ENCODE measurements at places on chromosomes 2 and 18.
A peak's percentile ranks its signal among the peaks of the same experiment; 100 is the strongest.

- no peak for DNase-seq
These were observed 30.5 kb downstream of the EML4 start for GRCh38 chr2:42199626-42200025.

DNA sequence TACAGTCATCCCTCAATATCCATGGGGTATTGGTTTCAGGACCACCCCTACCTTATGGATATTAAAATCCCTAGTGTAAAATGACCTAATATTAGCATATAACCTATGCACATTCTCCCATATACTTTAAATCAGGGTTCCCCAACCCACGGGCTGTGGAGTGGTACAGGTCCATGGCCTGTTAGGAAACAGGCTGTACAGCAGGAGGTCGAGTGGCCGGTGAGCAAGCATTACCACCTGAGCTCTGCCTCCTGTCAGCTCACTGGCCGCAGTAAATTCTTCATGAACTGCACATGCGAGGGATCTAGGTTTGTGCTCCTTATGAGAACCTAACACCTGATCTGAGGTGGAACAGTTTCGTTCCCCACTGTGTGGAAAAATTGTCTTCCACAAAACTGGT, 73.8 kb downstream of the RIF1 start:
- no peak for DNase-seq

- no peak for DNase-seq
These were observed 3.0 kb upstream of the ASB1 start for GRCh38 chr2:238423561-238424312.

GRCh38 chr18:46668135-46668534, 11.1 kb upstream of the LOXHD1 start:
- DNase-seq: no peak

GRCh38 chr2:170298115-170298514, 120.2 kb downstream of the MYO3B start:
- no peak for DNase-seq

DNA sequence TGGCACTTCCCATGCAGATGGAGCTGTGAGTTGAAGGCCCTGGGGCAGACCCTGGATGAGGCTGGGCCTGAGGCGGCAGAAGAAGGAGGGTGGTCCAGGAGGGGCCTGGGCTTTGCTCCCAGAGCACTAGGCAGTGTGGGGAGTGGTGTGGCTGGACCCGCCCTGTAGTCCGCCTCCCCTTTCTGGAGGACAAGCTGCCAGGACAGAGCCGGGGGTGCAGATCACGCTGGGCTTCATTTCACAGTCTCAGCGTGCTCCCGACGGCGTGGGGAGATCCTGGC, 49.8 kb downstream of the PTGR3 start:
- DNase-seq: no peak

DNA sequence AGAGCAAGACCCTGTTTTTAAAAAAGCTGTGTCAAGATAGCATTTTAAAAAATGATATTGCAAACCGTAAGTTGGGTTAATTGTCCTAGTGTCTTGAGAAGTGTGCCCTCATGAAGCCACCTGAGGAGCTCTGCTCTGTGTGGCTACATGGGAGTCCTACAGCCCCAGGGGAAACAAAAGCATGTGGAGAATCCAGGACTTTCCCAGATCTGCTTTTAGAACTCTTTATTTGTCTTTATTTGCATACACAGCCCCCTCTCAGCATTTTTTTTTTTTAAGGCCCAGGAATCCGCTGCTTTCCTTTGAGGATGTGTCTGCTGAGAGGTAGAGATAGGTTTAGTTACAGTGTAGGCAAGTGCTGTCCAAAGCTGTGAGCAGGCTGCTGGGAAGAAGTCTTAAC, 219.2 kb downstream of the FHOD3 start:
- DNase-seq: no peak

- no peak for DNase-seq
These were observed 51.0 kb downstream of the EMX1 start for GRCh38 chr2:72968286-72968685.

DNA sequence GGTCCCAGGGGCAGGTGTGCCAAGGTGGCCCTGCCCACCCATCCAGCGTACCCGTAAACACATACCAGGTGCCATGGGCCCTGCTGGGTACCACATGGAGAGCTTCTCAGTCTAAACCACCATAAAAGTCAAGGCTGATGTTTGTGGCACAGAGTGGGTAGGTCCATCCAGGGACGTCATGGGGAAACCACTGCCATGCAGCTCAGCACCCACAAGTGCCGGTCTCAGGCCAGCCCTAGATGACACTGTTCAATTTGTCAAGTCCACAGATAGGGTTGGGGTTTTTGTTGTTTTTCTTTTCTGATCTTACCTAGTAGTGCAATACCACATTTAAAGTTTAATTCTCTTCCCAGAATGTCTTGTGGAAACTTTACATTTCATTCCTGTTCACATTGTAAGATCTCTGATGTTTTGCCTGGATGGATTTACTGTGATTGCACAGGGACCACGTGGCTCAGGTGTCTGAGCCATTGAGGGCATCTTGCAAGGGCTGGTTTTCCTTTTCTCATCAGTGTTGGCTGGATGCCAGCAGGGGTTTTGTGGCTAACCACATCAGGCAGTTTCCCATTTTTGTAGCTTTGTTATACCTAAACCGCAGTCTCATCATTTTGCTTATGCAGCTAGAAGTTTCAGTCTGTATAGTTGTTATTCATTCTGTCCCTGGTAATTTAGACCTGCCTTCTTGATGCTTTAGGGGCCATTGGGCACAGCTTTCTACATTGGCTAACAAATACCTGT, 64.7 kb downstream of the STK25 start:
- peak; percentile 77 for DNase-seq

DNA sequence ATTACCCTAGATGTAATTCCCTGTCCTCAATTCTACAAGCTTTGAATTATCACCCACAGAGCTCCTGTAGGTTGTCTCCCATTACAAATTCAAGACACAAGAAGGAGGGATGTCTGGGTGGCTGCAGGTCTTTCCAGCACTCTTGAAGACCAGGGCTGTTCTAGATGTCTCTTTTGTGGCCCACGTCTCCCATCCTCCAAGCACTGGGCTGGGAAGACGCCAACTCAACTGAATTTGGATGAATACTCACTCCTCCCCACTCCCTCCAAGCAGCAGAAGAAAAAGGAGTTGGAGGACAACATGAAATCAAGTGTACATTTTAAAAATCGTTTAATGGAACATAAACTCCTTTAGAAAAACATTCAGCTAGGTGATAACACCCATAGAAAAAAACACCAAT, 31.2 kb downstream of the SMAD7 start:
- no peak for DNase-seq

DNA sequence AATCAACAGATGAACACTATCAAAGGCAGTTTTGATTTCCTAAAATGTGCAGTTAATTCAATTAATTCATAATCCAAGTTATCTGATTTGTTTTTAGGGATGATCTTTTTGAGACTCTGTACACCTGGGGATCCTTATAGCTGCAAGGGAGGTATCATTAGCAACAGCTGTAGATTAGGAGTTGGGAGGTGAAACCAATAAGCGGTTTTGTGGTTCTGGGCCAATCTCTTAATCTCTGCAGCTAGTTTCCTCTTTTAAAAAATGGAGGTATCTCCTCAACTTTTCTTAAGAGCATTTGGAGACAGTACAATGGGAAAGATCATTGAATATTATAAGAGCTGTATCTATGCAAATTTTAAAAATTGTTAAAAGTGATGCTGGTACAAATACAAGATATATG, 126.0 kb downstream of the MC4R start:
- no peak for DNase-seq

DNA sequence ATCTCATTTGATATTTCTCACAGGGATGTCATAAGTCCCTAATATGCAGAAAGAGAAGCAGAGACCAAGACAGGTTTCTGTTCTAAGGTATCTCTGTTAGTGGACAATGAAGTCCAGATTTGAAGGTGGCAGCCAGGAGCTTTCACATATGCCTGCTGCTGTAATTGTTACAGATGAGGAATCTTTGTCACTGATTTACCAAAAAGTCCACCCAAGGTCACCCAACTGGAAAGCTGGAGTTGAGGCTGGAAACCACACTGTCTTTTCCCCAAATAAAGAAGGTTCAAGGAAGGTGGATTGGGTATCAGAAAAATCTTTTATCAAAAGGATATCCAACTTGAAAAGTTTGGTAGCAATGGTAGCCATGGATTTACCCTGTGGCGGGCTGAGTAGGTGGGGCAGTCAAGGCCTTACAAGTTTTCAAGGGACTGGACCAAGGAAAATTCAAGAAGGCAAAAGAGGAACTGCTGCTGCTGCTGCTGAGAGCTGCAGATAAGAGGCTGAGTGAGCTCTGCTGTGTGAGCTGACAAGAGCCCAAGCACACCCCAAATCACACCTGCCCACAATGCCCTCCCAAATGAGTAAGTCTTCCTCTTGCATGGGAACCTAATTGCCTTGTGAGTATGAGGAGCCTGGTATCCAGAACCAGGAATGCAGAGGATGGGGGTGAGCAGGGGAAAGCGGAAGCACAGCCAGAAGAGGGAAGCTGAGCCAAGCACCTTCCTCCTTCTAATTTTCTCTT, 241.2 kb downstream of the ANAPC1 start:
- no peak for DNase-seq

GRCh38 chr2:104340879-104341828, 512.8 kb upstream of the POU3F3 start:
- no peak for DNase-seq

GRCh38 chr2:148298196-148298595, 277.3 kb downstream of the MBD5 start:
- DNase-seq: no peak

DNA sequence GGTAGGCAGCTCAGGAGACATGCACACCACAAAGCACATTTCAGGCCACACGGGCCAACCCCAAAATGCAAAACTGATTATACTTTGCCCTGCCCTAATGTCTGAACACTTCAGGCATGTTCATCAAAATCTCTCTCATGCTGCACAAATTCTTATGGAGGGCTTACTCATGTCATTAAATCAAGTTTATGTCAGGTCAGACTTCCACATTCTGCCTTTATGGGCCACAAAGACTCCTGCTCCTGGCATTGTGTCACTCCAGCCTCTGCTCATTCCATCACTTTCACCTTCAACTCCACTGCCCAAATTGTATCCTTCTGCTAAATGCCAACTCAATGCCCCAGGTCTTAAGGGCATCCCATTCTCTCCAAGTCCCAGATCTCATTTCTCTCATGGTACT, 9.2 kb downstream of the UXS1 start:
- no peak for DNase-seq

DNA sequence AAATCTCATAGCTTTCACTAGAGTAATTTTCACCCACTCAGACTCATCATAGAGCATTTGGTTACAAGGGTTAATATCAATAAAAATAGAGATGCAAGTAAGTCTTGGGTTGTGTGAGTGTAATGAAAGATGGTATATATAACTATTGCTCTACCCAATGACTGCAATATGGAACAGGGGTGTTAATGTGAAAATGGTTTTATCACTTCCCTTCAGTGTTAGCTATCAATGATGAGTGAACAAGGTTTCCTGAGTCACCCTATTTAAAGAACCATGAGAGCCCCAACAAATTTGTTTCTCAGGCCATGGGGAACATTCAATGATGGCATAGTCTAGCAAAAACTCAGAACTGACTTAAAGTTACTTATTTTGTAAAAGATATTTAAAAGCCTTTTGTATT, 1133.6 kb upstream of the ZEB2 start:
- DNase-seq: no peak

DNA sequence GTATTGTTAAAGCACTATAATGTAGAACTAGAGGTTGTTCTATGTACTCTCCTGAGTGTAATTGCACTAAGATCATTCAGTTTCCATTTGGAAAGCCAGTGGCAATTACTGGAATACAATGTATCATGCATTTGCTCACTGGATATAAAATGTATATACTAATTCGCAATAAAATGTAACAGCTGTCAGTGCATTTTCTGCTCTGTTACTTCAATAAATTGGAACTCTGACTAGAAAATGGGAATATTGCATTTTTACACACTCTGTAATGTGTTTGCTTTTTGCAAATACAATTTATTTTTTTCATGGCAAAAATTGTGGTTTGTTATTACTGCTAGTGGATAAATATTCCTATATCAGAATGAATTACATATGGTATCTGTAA, 893.8 kb upstream of the POU3F3 start:
- no peak for DNase-seq

DNA sequence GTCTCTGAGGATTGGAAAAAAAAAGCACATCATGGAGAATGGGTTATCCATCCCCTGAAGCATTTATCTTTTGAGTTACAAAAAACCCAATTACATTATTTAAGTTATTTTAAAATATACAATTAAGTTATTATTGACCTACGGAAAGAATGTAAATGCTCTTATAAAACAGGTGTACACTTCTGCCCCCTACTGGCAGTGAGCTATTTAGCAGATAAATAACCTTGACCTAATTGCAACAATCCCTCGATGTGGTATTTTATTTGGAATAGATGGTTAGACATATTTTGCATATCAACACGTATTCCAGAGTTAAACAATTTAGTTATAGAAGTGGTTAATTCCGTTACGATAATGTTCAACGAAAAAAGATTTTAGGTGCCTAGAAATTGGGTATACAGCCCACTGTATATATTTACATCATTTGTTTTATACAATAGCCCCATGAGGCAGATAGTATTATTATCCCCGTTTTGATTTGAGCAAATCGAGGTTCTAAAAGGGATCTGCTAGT, 9.1 kb upstream of the DAW1 start:
- DNase-seq: no peak

DNA sequence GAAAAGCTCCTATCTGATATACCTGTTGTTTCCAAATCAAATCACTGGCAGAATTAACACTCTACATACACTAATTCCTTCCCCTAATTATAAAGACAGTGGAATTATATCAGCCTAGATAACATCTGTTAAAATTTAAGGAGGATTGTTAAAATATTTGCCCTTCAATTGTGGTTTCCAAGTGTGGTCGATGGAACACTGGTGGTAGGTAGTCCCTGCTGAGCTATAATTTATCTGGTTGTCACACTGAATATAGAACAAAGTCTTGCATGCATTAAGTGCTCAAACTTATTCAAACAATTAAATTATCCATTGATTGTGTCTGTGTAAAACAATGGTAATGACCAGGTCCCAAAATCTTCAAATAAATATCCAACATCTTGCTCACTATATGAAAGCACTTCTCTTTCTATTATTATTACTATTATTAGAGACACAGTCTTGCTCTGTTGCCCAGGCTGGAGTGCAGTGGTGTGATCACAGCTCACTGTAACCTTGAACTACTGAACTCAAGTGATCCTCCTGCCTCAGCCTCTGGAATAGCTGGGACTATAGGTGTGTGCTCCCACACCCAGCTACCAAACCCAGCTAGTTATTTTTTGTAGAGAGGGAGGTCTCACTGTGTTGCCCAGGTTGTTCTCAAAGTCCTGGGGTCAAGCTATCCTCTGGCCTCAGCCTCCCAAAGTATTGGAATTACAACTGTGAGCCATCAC, 12.0 kb downstream of the CDH2 start:
- DNase-seq: no peak

- no peak for DNase-seq
These were observed 299.0 kb downstream of the MYCN start for GRCh38 chr2:16239296-16239850.
